ENCODE measurements at places on chromosomes 7 and 10.

DNA sequence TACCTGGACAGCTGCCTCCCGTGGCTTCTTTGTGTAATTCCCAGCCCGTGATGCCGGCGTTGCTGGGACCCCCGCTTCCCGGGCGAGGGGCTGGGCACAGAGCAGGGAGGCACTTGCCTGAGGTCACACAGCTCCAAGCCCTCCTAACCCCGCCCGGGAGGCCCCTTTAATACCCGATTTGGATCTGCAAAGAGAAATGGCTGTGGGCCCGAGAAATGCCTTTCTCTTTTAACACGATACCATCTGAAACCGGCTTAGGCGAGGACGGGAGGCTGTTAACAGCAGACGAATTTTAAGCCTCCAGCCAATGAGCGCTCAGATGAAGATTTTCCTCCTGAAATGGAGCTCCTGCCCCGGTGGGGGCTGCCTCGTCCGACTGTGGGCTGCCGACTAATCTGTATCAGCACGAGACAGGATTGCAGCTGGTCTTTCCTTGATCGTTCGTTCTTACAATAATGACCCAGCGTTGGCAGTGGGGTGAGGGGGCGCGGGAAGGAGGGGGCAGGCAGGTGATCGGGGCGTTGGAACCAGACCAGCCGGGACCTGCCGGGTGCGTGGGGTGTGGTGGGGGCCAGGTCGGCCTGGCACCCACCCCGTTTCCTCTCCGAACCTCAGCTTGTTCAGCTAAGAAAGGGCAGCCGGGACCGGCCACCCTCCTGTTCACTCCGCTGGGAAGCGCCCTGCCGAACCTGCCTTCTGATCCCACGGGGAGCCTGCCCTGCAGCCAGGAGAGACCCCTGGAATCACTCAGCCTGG, 36.2 kb upstream of the FOXL3 start:
- DNase-seq: no peak

GRCh38 chr7:91182819-91183764, 81.1 kb upstream of the FZD1 start:
- DNase-seq: peak; percentile 83

GRCh38 chr10:33094263-33095051, 136.4 kb upstream of the ITGB1 start:
- DNase-seq: no peak

- peak; percentile 20 for DNase-seq
These were observed 26.5 kb downstream of the ASNS start for GRCh38 chr7:97845622-97846203.

DNA sequence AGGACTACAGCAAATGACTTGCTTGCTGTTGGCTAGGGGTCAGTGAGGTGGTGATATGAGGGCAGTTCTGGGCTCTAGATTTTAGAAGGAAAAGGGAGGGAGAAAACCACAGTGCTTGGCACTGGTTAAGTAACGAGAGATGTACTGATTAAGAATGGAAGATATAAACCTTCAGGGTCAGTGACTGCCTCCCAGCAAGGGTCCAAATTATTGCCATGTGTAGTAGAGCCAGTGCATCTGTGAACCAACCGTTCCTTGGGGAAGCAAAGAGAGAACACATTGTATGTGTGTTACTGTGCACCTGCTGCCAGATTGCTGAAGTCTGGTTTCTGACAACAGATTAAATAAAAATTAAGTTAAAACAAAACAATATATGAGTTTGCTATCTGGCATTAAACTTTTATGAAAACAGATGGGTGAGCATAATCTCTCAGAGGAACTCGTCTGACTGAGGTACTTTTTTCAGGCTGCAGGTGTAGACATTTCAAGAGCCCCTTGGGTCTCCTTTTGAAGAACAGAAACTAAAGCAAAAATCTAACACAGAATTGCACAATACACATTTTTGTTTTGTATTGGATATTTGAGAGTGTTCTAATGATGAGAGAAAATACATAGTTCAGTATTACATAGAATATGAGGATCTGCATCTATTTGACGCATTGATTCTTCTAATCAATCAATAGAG, 1120.6 kb downstream of the SORCS3 start:
- no peak for DNase-seq

- no peak for DNase-seq
These were observed 69.8 kb upstream of the PLXNA4 start for GRCh38 chr7:132646052-132646451.

DNA sequence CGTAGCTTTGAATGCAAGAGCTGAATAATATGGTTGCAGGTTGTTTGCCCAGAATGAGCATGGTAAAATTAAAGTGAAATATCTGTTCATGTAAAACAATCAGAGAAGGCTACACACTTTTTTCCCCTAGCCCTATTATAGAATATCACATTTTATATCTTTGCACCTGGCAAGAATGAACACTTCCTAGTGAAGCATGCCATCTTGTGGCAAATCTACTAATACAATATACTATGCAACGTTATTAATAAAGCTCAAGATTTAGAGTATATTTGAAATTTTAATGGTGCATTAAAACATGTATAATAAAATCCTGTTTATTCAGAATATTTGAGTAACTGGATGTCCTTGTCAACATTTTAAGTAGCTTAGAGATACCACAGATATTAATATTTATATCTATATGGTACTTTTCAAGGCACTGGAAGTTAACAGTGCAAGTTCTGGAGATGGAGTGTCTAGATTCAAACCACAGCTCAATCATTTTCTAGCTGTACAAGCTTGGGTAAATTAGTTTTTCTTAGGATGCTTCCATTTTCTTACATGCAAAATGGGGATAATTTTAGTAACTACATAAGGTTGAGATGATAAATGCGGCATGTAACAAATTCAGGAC, 643.1 kb upstream of the SEMA3D start:
- no peak for DNase-seq

GRCh38 chr7:18900236-18900635, 217.2 kb downstream of the TWIST1 start:
- no peak for DNase-seq

- peak; percentile 9 for DNase-seq
These were observed 5.7 kb downstream of the LRRC20 start for GRCh38 chr10:70376436-70377378.

DNA sequence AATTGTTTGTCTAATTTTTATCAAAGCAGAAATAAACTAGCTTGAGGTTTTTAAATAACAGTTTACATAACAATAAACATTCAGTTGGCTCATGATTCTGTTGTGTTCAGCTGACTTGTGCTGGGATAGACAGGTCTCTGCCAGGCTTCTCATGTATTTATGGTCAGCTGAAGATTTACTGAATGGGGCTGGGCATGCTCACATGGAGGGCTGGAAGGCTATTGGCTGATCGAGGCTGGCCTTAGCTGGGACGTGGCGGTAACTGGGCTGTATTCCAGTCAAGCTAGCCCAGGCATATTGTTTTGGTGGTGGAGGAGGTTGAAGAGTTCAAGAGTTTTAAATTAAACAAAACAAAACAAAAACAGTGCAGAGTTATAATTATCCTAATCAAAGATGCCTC, 251.0 kb upstream of the MTPN start:
- DNase-seq: no peak

DNA sequence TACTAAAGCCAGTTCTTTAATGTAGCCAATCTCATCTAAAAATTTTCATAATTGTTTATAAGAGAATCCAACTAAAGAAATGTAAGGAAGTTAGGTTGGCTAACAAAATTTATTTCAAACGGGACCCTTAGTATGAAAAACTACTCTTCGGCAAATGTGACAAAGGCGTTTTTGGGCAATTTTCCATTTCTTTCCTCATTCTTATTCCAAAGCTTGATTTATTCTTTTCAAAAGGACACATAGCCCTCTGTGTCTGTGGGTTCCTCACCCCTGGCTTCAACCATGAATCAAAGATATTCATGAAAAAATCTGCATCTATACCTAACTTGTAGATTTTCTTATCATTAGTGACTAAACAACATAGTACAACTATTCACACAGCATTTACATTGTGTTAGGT, 195.9 kb downstream of the ZMYND11 start:
- DNase-seq: no peak

GRCh38 chr10:10515479-10516204, 502.0 kb upstream of the CELF2 start:
- DNase-seq: peak; percentile 20

GRCh38 chr7:79386688-79387422, 66.6 kb downstream of the MAGI2 start:
- no peak for DNase-seq

DNA sequence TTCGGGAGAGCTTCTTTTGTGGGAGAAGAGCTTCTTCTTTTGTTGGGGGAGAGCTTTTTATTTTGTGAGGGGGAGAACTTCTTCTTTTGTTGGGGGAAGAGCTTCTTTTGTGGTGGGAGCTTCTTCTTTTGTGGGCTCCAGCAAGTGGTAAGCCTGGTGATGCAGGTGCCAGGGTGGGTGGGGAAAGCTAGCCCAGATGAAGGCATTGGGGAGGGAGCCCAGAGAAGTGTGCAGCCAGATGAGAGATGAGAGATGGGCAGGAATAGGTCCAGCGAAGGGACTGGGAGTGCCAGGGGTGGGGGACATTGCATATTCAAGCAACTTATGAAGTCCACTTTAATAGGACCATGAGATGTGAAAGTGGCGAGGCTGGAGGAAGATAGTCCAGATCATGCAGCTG, 9.7 kb downstream of the ADRA2A start:
- no peak for DNase-seq

- no peak for DNase-seq
These were observed 100.4 kb downstream of the RGS10 start for GRCh38 chr10:119441921-119442757.

- DNase-seq: no peak
These were observed 68.3 kb upstream of the DNAJB6 start for GRCh38 chr7:157268540-157268939.

DNA sequence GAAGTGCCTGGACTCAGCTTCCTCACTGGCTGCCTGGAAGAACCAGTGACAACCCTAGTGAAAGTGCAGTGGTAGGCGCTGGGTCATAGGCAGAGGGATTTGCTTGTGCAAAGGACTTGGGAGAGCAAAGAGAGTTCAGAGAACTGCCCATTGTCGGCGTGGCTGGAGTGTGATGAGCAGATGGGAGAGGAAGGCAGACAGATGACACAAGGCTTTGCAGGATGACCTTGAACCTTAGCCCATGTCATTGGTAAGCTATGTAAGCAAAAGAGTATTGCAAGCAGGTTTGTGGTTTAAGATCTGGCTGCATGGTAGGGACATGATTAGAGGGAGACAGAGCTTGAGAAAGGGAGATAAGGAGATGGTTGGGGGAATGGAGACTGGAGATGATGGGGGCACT, 35.3 kb upstream of the NOBOX start:
- DNase-seq: no peak

GRCh38 chr7:50307368-50308032, 3.0 kb downstream of the IKZF1 start:
- DNase-seq: no peak

- DNase-seq: no peak
These were observed 40.5 kb upstream of the TMEM273 start for GRCh38 chr10:49228677-49229076.

DNA sequence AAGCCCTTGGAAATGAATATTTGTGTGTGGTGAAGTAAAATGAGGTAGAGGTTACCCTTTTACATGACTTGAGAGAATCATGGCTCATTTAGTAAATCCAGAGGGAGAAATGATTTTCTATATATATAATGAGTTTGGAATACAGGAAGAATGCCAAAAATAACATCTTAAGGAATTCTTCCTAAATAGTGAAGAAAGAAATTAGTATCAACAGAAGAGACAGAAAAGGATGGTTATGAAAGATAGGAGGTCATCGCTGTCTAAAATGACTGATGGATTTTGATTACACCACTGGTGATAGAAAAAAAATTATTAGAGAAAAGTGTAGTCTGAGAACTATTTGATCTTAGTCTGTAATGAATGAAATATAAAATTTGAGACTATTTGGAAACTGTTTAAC, 283.0 kb downstream of the ADK start:
- no peak for DNase-seq

DNA sequence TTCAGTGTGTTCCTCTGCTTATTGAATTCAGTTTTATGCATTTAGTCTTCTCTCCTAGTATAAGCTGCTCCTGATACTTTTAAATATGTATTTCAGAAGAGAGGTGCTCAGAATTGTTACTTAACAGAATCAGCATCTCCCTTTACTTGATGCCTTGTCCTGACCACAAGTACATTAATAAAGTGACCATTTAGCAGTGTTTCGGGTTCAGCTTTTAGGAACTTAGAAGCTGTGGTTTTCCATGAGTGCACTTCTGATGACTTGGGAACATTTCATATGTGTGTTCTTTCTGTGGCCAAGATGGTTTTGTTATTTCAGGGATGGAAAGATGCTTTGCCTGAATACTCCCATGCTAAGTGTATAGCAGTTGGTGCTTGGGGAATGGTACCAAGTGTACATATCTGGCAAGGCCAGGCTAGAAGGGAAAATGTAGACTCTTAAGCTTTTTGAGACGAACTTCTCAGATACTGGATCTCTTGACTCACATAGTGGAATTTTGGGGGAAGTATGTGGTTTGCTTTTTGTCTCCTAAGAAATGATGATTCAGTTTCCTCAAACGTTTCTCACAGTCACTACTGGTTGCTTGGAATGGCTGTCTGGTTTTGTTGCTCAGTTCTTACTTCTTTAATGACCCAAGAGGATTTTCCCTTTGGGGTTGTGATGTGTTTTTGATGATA, 17.2 kb downstream of the SGPL1 start:
- DNase-seq: peak; percentile 78

GRCh38 chr10:126302476-126302756, 85.9 kb downstream of the ADAM12 start:
- no peak for DNase-seq

DNA sequence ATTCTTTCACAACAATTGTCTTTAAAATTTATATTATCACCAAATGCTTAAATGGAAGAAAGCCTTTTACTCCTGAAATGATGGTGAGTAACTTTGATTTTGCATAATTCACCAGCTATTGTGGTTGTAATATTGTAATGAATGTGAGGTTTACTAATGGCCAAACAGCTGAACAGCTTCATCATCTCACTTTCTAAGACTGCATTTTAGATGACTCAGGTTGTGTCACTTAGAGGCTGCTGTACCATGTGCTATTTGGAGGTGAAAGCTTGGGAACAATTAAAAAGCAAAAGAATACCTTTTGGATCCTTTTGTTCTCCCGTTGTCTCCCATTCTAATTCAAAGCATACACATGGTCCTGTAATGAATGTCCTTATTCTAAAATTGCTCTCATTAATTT, 604.0 kb upstream of the PFKP start:
- DNase-seq: no peak

DNA sequence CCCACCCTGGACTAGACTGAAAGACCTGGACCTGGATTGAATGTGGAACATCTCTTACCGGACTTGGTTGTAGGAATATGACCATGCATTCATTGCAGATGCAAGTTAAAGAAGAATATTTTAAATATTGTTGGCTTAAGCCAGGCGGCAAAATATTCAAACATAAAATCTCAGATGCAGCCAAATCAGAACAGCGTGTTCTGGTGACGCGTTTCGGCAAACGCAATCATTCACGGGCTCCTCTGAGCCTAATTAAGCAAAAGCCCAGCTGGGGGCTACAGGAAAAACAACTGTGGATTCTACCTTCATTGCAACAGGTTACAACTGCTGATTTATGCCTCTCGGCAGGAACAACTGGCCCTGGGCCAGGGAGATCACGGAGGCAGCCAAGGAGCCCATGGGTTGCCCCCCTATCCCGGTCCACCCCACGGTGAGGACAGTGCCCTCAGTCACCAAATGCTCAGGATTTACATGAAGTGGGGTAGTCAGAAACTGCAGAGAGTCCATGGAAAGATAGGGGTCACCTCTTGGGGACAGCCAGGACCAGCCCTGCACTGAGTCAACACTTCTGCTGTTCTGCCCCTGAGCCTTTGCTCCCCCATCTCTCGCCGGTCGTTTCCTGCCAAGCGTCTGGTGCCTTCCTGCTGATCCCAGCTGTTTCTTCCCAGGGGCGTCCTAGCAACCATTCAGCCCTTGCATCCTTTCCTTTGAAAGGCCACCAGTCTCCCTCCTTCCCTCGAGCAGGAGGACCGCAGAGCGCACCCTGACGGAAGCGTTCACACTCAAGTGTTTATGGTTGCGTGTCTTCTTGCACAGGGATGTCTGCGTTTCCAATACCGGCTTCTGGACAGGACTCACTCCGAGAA, 64.4 kb upstream of the SFMBT2 start:
- DNase-seq: no peak
